Activated T-helper 9 cell treated with anti-CD3 and anti-CD28 coated beads, Interleukin-2, amount 50 U/mL, for 16 hours (primary cell): ENCODE measurements at places on chromosomes 11 and 22.

- no peak for DNase-seq
These were observed 265.4 kb downstream of the MIAT start for GRCh38 chr22:26922806-26923205.

GRCh38 chr11:86056351-86056854 lies 12.5 kb downstream of the PICALM start:
- no peak for DNase-seq

DNA sequence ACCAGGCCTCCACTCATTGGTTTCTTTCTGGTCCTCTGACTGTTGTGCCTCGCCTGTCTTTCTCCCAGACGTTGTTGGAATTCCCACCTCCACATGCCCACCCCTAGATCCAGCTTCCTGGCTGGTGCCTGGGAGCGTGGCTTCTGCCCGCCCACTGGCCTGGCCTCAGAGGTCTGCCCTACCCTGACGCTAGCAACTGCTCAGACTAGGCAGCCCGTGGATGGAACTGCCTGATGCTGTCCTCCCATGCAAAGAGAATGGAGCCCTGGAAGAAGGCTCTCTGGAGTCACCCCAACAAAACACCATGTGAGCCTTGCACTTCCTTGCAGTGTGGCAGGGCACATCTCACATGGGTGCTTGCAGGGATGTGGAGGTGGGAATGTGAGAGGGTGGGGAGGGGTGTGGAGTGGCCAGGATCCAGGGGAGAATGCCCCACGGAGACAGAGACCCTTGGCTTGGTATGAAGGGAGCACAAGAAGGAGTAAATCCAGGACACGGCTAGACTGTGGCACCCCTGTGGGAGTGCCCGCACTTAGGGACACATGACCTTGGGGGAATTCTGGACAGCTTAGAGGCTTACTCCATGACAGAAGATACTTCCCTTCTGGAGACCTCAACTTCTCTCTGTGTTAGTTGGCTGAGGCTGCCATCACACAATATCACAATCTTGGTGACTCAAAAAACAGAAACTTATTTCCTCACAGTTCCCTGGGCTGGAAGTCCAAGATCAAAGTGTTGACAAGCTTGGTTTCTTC lies 22.5 kb upstream of the ADA2 start:
- no peak for DNase-seq

DNA sequence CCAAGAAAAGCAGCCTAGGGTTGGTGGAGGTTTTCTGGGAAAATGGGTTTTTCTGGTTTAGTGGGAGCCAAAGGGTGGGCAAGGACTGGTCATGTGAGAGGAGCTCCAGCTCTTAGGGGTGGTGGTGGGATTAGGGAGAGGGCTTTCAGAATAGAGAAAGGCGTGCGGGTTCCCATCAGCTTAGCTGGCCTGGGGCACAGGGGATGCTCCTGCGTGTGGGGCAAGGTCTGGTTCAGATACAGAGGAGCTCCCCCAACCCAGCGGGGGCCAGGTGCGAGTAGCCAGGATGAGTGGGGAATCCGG lies 644 bp downstream of the TMEM134 start:
- no peak for DNase-seq

- DNase-seq = no peak
These were observed 55.5 kb downstream of the IGSF9B start for GRCh38 chr11:133901316-133901715.

GRCh38 chr11:6238902-6239301 lies at the start of gene CNGA4:
CNGA4 (plus strand) TSS chr11:6239089; CDS start chr11:6239207, 118 bp downstream.
- no peak for DNase-seq

GRCh38 chr11:112051768-112052167 lies 22.0 kb downstream of the PIH1D2 start:
- DNase-seq = no peak

- no peak for DNase-seq
These were observed 9.2 kb downstream of the PRR5 start for GRCh38 chr22:44711241-44711560.

- DNase-seq = no peak
These were observed 808 bp upstream of the MSANTD2 start for GRCh38 chr11:124801014-124801413.

- no peak for DNase-seq
These were observed 333.0 kb upstream of the NARS2 start for GRCh38 chr11:78907636-78908035.

- DNase-seq = no peak
These were observed 1316.5 kb downstream of the BRD1 start for GRCh38 chr22:48511211-48511610.
